Anterior cingulate cortex (tissue), 58 donors: ENCODE measurements at places on chromosomes 4 and X.

GRCh38 chr4:53043055-53043454 is 180.9 kb downstream of the RASL11B start:
- no peak for DNase-seq

GRCh38 chr4:148539387-148539786 is 97.2 kb upstream of the NR3C2 start:
- DNase-seq: no peak

- DNase-seq: no peak
Observed at GRCh38 chr4:172143605-172144314, 330.6 kb downstream of the GALNTL6 start.

DNA sequence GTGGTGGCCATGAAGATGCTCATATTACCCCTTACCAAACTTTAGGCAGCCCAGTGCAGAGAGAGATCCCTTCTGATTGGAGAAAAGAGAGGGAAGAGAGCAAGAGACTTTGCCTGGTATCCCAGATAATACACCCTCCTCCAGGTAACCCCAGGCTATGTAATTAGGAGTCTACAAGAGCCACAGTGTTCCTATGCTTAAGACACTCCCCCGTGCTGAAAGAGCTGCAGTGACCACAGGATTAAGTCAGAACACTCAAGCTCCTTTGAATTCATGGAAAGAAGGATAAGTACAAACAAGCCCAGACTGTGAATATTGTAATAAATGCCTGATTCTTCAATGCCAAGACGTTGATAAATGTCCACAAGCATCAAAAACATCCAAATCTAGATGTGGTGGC is 41.4 kb downstream of the PABPC4L start:
- no peak for DNase-seq

GRCh38 chr4:675980-676870 is 1.9 kb downstream of the MYL5 start:
- DNase-seq: no peak

DNA sequence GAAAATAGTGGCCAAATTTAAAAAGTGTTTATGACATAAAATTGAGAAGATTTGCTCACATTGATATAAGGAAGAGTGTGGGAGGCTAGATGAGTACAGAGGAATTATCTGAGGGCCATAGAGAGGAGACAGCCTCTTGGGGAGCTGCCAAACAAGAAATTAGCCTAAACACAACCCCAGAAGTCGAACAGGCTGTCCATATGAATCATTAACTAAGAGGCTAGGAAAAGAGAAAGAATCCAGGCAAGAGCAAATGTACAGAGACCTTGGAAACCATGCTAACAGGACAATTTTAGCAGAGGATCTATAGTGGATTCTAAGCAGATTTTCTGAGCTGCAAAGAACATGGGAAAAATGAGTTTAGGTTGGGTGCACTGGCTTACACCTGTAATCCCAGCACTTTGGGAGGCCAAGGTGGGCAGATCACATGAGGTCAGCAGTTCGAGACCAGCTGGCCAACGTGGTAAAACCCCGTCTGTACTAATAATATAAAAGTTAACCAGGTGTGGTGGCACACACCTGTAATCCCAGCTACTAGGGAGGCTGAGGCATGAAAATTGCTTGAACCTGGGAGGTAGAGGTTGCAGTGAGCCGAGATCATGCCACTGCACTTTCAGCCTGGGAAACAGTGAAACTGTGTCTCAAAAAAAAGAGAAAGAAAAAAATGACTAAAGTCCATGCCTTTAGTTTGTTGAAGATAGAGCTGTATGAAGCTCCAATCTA is 76.1 kb downstream of the NWD2 start:
- DNase-seq: no peak

- no peak for DNase-seq
Observed at GRCh38 chrX:68665502-68665901, 18.0 kb downstream of the STARD8 start.

DNA sequence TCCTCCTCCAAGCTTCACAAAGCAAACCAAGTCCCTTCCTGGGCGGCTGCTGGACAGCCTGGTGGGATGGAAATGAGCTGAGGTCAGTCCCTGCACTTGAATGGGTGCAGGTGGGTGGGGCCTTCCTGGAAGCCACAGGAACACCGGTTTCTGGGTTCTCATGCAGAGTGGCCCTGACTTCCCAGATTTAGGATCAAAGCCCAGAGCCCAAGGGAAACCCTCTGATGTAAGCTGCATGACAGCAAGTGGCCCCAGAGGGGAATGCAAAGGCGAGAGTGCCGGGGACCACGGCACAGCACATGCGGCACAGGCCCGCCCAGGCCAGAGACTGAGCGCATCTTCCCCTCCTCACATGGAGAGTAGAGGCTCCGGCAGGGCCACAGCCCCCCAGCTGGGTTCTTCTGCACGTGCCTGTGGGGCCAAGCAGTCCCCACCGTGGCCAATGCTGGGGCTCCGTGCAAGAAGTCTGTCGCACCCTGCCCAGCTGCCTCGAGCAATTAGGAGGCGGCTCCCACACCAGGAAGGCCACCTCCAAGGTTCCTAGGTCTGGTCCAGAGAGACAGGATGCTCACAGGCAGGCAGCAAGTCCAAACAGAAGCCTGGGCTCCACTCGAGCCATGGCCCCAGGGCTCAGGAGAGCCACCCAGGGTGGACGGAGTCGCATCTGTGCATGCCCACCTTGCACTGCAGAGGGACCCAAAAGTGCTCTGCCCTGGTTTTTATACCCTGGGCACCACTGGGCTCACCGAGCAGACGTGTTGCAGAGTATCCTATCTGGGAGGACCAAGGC is 83.0 kb downstream of the HTRA3 start:
- no peak for DNase-seq

DNA sequence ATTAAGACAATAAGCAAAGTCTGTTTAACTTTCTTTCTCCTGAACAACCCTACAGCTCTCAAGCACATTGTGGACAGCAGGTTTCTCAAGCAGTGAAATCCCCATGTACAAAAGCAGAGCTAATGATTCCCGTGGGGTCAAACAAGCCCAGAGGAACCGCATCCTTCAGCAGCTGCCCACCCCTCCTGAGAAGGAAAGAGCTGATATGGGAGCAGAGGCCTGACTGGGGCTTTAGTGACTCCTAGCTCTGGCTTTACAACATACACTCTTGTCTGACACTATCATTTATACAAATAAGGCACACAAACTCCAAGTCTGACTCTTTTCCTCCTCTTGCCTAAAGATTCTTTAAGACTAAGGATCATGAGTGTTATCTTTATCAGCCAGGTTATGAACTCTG is 32.8 kb downstream of the HDAC8 start:
- no peak for DNase-seq

GRCh38 chrX:68049466-68049865 is 383.8 kb downstream of the OPHN1 start:
- no peak for DNase-seq

DNA sequence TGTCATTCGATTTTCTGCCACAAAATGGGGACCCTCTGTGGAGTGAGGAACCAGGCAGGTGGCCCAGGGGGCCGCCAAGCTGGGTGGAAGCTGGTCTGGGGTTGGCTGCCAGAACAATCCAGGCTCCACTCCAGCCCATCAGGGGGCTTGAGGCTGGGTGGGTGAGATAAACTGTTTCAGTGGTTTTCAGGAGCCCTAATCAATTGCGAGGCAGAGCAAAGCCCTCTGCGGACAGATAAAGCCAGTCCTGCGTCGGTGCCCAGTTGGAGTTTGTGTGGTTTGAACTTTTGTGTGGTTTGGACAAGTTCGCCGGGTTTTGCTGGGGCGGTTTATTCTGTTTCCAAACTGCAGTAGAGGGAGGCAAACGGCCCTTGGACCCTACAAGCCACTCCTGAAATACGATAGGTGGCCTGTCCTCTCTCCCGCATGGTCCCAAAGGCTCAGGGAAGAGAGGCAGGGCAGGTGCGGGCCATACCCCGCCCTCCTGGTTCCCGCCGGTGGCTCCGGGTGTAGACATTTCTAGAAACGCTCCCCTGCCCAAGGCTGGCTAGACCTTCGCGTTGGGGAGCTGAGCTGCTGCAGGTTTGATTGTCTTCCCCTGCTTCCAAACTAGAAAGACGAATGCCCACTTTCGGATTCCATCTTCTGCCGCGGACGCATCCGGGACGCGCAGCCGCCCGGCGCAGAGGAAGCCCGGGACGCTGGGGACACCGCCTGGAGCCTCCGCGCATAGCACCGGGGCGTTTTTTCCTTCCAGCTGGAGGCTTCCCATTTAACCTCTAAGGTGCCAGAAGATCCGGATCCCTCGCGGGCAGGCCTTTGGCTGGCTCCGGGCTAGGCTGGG is 169.0 kb upstream of the BCOR start:
- peak; percentile 38 for DNase-seq

- DNase-seq: no peak
Observed at GRCh38 chrX:9317176-9317575, 147.7 kb upstream of the TBL1X start.
